ENCODE measurements at places on chromosomes 7 and 10. TPM values are rescaled to one million over a fixed set of nuclear protein-coding genes. Genes with fewer than 3 reads are reported as not detected.

DNA sequence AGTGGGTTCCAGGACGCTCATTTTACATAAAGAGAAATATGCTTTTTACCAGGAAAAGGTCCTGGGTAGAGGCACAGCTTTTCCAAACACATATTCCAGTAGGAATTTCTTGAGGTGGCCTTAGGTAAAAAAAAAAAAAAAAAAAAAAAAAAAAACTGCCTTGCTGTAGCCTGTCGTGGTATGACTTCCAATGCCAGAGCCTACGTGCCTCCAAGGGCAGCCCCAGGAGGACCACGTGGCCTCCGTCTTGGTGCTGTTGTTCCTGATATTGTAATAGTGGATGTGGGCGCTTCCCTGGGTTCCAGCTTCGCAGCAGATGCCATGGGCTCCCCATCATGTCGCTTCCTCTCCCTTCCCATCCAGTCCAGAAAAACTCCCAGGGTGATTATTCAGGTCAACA, 49.3 kb downstream of the PRKAG2 start:
- H3K4me1 ChIP-seq, result peaks cover 19% of the 10 kb centered on the region
- DNase-seq, result no peak
- H3K36me3 ChIP-seq, result no peaks in the 10 kb centered on the region
- no peak overlapping the region for H3K27ac ChIP-seq
- no peaks in the 10 kb centered on the region for H3K27me3 ChIP-seq

DNA sequence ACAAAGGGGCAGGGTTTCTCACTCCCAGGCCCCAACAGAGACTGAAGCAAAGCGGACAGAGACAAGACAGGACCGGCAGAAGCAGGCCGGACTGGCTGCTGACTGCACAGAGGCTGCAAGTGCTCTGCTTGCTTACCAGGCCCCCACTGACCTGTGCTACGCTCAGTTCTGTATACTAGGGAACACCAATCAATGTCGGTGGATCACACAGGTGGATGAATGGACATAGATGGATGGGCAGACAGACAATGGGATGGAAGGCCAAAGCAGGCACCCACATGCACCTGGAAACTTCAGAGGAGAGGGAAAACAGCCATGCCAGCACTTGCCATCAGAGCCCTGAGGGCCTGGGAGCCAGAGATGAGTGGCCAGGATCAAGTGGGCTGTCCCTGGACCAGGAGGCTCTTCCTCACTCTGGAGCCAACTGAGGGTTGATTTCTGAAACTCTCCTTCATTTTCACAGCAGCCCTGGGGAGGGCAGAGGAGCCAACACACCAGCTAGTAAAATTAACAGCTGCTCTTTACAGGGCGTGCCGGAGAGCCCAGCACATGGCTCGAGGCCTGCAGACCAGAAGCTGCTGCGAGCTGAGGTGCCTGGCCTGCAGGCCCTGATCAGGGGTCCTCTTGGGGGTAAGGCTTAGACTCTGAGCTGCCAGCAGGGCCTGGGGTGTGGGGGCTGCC, 243.6 kb downstream of the KCNMA1 start:
- H3K27me3 ChIP-seq, result no peaks in the 10 kb centered on the region
- H3K36me3 ChIP-seq, result no peaks in the 10 kb centered on the region

DNA sequence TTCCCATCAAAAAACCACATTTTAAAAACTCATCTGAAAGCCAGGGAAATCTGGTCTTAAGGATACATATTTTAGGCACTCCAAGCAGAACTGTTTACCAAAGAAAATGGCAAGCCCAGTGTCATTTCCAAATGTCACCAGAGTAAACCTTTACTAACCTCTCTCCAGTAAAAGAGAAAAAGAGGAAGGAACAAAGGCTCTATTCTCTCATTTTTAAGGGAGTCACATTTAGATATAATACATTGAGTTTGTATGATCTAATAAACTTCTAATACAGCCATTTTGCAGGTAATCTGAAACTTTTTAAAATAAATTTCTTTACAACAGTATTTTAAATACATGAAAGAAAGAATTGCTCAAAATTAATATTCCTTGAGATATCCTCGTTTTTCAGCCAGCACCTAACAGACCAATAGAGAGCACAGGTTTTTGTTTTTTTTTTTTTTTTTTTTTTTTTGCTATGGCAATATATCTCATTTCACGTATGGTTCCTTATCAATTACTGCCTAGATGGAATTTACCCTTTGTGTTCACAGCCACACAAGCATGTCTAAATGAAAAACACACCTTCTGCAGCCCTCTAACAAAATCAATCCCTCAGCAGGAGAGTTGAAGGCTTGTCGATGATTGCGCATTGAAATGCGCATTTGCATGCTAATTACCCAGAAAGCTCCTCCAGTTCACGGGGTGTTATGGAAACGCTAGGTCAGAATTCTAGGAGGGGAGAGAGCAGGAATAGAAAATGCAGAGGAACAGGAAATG, 39.8 kb upstream of the MSRB2 start:
- no peak for DNase-seq
- H3K4me3 ChIP-seq, result no peak overlapping the region
- H3K27me3 ChIP-seq, result no peaks in the 10 kb centered on the region
- H3K36me3 ChIP-seq, result no peaks in the 10 kb centered on the region
- peak overlapping the region; percentile 52 for H3K27ac ChIP-seq
- H3K4me1 ChIP-seq, result peaks cover 7% of the 10 kb centered on the region

DNA sequence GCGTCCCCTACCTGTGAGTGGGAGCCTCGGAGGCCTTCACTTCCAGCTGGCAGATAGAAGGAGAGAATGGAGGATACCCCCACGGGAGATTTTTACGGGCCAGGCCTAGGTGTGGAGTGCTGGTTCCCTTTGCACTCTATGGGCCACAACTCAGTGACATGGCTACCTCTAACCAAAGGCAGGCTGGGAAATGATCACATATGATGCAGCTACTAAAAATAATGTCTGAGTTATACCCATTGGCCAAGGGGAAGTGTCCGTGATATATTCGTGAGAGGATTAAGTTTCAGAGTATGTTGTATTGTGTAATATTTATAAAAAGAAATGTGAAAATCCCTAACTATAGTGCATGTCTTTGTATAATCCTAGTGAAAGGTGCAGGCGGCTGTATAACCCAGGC, 13.5 kb upstream of the HIPK2 start:
- no peak overlapping the region for H3K4me3 ChIP-seq
- H3K27me3 ChIP-seq, result no peaks in the 10 kb centered on the region
- no peaks in the 10 kb centered on the region for H3K36me3 ChIP-seq
- H3K27ac ChIP-seq, result no peak overlapping the region
- H3K4me1 ChIP-seq, result no peaks in the 10 kb centered on the region

- peak overlapping the region; percentile 50 for H3K4me3 ChIP-seq
- peaks cover 39% of the 10 kb centered on the region for H3K4me1 ChIP-seq
- no peaks in the 10 kb centered on the region for H3K36me3 ChIP-seq
- peak; percentile 93 for DNase-seq
- H3K27me3 ChIP-seq, result peaks cover 95% of the 10 kb centered on the region
- peak overlapping the region; percentile 47 for H3K27ac ChIP-seq
Measured at GRCh38 chr10:27742195-27743011, 3.2 kb downstream of the MKX start.

GRCh38 chr7:132652507-132652906, 76.2 kb upstream of the PLXNA4 start:
- no peaks in the 10 kb centered on the region for H3K36me3 ChIP-seq
- no peak overlapping the region for H3K27ac ChIP-seq
- no peak overlapping the region for H3K4me3 ChIP-seq

GRCh38 chr7:134254311-134254710, 62.4 kb downstream of the SLC35B4 start:
- no peak overlapping the region for H3K4me3 ChIP-seq
- H3K27ac ChIP-seq, result no peak overlapping the region
- DNase-seq, result no peak
- no peaks in the 10 kb centered on the region for H3K4me1 ChIP-seq

DNA sequence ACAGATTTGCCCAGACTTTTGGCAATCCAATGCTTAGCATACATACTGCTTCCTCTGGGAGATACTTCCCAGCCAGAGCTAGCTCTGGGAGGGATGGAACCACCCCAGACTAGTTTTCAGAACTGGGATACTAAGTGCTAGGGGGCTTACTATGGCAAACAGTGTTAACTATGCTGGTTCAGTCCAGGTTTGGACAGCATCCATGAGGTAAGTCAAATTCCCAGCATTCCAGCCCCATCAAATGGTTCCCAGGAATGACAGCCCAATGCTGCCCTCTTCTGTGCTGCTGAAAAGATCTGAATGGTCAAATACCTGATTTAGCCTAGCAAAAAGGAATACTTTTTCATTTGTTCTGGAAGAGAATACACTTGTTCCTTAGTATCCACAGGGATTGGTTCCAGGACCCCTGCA, 141.7 kb upstream of the CCDC6 start:
- DNase-seq, result peak; percentile 17
- H3K27me3 ChIP-seq, result no peaks in the 10 kb centered on the region
- no peak overlapping the region for H3K27ac ChIP-seq
- H3K4me3 ChIP-seq, result no peak overlapping the region

- H3K36me3 ChIP-seq, result no peaks in the 10 kb centered on the region
- H3K27me3 ChIP-seq, result no peaks in the 10 kb centered on the region
- no peak for DNase-seq
- H3K4me1 ChIP-seq, result peaks cover 20% of the 10 kb centered on the region
- H3K4me3 ChIP-seq, result no peak overlapping the region
- peak overlapping the region; percentile 11 for H3K27ac ChIP-seq
Measured at GRCh38 chr7:117661328-117661727, 181.5 kb downstream of the CFTR start.

DNA sequence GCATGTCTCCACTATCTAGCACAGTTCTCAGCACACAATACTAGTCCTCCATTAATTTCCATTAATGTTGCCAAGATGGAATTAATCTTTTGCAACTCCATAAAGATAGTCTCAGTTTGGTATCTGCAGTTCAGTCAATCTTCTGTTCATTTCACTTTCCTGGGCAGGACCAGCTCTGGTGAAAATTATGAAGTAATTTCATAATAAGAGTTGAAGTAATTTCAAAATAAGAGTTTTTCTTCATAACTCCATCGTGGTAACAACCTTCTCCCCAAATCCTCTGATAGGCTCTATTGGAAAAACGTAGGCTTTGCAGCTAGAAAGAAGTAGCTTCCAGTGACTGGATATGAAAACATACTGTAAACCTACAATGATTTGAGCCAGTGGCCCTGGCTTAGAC, 618.2 kb downstream of the TYW1 start:
- peaks cover 4% of the 10 kb centered on the region for H3K27me3 ChIP-seq
- no peak overlapping the region for H3K4me3 ChIP-seq
- no peaks in the 10 kb centered on the region for H3K36me3 ChIP-seq
- H3K4me1 ChIP-seq, result no peaks in the 10 kb centered on the region

- peak overlapping the region; percentile 49 for H3K4me3 ChIP-seq
- DNase-seq, result no peak
- no peaks in the 10 kb centered on the region for H3K36me3 ChIP-seq
Measured at GRCh38 chr10:59907537-59907917, 1.2 kb upstream of the CCDC6 start.

DNA sequence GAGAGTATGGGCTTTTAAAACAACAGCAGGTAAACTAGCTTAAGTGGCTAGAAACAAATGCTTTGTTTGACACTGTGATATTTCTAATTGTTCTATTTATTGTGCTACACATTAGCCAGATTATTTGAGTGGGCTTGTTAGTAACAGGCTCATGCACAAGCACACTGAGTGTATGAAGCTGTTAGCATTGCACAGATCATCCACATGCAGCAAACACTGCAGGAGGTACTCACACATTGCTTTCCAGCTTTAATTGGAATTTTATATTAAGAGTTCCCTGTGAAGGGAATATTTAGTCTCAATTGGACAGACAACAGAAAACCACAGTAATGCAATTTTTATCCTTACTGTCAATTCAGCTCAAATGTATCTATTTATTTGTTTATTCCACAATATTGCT, 92.9 kb upstream of the ZNF804B start:
- H3K36me3 ChIP-seq, result no peaks in the 10 kb centered on the region
- H3K4me3 ChIP-seq, result no peak overlapping the region
- no peak overlapping the region for H3K27ac ChIP-seq
- no peak for DNase-seq
- no peaks in the 10 kb centered on the region for H3K27me3 ChIP-seq
- H3K4me1 ChIP-seq, result peaks cover 6% of the 10 kb centered on the region

GRCh38 chr7:98771519-98771918, 98.3 kb downstream of the TMEM130 start:
- peak overlapping the region; percentile 89 for H3K27ac ChIP-seq
- H3K4me1 ChIP-seq, result peaks cover 22% of the 10 kb centered on the region
- H3K36me3 ChIP-seq, result no peaks in the 10 kb centered on the region
- H3K27me3 ChIP-seq, result no peaks in the 10 kb centered on the region
- no peak overlapping the region for H3K4me3 ChIP-seq
- peak; percentile 91 for DNase-seq

- no peak overlapping the region for H3K27ac ChIP-seq
- no peak overlapping the region for H3K4me3 ChIP-seq
- DNase-seq, result no peak
- H3K36me3 ChIP-seq, result no peaks in the 10 kb centered on the region
- peaks cover 14% of the 10 kb centered on the region for H3K4me1 ChIP-seq
- H3K27me3 ChIP-seq, result no peaks in the 10 kb centered on the region
Measured at GRCh38 chr10:24219963-24220362, 11.0 kb downstream of the KIAA1217 start.

CFAP46 gene
- total RNA-seq, result 1.6 TPM

WNT8B gene
- total RNA-seq, result not detected
